ENCODE measurements at places on chromosomes 2 and 18.

- DNase-seq = no peak
These were observed 446.2 kb upstream of the SLC14A2 start for GRCh38 chr18:45168866-45169600.

DNA sequence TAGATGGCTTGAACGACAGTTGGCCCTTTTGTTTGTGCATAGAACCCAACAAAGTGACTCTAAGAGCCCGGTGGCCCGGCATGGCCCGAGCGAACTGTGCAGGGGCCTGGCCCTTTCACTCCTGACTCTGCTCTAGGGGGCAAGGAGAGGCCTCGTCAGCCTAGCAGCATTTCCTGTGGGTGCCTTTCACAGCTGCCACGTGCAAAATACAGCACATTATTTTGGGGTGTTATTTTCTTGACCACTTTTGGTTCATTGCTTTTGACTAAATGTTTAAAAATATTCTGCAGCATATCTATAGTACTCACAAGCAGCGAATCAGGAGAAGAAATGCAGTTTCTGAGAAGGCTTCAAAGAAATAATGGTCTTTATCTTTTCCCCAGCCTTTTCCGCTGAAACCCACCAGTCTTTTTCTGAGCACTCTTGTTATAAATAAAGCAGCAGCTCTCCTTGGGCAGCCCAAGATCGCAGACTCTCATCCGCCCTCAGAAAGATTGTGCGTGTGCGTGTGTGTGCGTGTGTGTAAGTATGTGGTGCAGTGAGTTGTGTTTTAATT, 31.3 kb downstream of the DGKD start:
- no peak for DNase-seq

- no peak for DNase-seq
These were observed 247.3 kb downstream of the SH3BP4 start for GRCh38 chr2:235199128-235199527.

DNA sequence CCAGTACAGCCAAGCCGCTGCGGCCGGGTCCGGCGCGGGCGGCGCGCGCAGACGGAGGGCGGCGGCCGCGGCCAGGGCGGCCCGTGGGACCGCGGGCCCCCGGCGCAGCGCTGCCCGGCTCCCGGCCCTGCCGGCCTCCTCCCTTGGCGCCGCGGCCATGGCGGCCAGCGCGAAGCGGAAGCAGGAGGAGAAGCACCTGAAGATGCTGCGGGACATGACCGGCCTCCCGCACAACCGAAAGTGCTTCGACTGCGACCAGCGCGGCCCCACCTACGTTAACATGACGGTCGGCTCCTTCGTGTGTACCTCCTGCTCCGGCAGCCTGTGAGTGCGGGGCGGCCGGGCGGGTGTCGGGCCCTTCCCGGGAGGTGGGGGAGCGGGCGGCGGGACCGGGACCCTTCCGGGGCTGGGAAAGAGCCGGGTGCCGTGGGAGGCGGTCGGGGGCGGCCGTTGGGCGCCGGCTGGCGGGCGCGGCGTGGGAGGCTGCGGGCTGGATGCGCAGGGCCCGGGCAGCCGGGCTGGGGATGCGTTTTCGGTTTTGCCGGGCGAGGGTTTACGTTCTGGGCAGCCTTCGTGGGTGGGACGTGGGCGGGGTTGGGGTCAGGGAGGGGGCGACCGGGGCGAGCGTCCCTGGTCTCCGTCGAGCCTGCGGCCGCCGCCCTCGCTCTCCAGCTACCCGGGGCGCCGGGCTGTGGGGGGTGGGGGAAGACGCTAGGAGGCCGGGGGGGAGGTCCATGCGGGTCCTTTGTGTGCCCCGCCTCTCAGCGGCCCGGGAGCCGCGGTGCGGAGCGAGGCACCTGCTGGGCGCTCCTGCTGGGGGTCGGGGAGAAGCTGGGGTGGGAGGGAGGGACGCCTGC, 537 bp downstream of the AGFG1 start:
- DNase-seq = peak; percentile 31

DNA sequence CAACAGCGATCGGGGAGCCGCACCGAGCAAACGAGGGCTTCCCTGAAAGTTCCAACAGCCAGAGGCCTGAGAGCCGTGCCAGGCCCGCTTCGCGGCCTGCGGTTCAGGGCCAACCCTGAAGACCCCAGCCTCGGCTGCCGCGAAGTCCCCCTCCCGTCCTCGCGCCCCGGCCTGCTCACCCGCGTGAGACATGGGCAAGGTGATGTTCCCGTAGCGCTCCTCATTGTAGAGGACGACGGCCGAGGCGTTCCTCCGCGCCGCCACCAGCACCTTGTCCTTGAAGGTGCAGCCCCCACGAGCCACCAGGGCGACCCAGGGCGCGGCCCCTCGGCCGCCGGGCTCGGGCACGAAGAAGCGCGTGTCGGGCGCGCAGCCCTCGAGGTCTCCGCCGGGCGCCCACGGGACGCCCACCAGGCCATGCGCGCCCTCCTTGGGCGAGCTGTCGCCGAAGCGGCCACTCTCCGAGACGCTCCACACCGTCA, 510 bp downstream of the RNF149 start:
- DNase-seq = no peak

- no peak for DNase-seq
These were observed 75.8 kb downstream of the KCNG2 start for GRCh38 chr18:79873449-79874110.

- DNase-seq = no peak
These were observed 180.4 kb downstream of the TRIB2 start for GRCh38 chr2:12897181-12897580.

Data from T follicular helper cell (primary cell).